ENCODE measurements at places on chromosomes 7 and 10.

DNA sequence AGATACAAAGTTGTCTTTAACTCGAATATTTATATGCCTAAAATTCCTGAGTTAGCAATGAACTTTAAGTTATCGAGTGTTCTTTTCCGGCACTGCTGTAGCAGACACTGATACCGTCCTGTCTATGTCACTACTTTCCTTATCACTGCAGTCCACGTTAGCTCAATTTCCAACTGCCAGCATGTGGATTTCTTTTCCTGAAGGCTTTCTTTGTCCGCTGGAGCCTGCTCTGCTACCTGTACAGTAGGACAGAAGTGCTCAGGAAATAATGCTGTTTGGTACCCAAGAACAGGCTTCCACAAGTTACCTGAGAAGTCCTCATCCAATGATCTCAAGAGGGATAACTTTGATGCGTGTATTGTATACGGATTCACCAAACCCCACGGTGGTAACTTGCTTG is 329.4 kb downstream of the NXPH1 start:
- no peak for DNase-seq

DNA sequence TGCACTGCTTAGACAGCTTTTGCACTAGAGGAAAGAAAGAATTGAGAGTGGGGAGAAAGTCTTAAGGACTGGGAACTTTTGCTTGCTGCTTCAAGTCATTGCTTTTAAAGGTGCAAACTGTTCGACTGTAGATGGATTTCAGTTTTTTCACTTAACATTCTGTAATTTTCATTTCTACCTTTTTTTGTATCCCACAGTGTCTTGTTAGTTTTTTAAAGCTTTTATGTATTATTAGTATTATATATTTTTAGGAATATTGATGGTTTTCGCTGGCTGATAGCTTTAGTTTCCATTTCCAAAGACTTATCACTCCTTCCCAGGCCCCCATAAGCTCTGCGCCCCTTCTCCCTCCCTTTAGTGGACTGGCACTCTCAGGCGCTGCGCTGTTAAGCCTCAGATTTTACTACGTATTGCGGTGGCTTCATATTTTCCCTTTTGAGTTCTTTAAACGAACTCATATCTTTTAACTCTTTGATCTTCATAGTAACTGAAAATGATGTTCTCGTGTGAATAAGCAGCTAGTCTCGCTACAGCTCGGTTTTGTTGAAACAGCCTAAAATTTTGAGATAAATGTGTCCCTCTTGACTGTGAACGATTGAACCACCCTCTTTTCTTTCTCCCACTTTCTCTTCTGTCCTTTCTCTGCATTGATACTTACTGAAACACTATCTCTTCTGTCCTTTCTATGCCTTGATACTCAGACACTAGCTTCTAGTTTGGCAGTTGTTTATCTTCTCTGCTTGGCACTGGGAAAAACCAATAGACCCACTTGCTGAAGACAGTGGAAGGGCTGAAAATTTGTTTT is 2.5 kb upstream of the ETV1 start:
- no peak for DNase-seq

- no peak for DNase-seq
Measured at GRCh38 chr7:143480501-143480900, 2.8 kb downstream of the TAS2R41 start.

DNA sequence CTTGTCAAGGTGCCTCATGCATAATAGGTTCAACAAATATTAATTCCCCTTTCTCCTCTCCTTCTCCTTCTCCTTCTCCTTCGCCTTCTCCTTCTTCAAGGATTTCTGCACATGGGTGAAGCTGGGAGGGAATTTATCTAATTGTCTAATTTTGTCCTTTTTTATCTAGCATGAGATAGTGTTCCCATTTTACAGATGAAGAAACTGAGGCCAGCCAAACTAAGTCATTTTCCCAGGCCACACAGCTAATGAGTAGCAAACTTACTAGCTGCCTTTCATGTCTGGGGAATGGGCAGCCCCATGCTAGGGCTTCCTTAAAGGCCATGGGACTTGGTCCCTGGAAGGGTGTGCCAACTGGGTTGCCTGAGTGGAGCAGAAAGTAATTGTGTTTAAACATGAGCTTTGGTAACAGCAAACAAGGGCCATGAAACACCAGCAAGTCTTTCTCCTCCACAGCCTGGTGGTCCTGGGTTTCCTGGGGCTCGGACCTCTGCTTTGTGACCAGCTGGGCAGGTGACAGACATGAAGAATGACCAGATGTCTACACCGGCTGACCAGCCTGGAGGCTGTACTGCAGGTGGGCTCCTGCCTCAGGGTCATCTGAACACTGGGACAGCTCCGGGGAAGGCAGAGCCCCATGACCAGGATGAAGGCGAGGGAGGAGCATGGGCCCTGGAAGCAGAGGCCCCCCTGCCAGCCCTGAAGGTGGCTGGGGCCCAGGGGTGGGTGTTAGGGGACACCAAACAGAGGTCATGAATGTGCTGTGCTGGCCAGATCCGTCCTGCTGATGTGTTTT is 138.0 kb downstream of the PTPN20 start:
- peak; percentile 76 for DNase-seq

- no peak for DNase-seq
Measured at GRCh38 chr10:4567637-4568036, 258.4 kb upstream of the AKR1E2 start.

DNA sequence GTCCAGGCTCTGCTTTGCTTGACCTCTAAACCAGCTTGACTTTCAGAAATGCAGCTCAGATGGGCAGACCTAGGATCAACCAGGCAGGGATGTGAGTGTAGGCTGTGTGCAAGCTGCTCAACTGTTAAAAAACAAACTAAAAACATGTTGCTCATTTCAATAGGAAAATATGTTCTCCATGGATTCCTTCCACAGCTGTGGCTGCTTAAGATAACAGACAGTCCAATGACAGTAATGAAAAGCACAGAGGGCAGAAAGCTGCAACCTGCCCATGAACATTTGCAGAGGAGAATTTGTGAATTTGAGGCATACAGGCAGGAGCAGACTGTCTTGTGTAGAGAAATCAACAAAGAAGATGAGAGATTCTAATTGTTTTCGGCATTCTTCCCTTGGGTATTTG is 534.2 kb downstream of the CCSER2 start:
- DNase-seq: no peak

DNA sequence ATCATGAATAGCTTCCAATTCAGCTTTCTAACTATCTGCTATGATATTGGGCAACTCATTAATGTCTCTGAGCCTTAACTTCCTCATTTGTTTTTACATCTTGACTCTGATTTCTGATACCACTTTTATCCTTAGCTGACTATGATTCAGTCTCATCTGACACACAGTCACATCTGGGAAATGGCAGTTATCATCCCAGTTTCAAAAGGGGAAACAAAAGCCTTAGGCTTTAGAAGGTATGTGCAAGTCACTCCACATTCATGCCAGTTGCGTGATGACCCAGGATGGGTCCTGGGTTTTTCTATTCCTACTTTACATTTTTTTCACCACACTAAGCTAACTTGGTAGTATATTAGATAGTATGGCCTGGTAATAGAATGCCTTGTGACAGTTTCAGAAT is 12.7 kb downstream of the SCIN start:
- no peak for DNase-seq

DNA sequence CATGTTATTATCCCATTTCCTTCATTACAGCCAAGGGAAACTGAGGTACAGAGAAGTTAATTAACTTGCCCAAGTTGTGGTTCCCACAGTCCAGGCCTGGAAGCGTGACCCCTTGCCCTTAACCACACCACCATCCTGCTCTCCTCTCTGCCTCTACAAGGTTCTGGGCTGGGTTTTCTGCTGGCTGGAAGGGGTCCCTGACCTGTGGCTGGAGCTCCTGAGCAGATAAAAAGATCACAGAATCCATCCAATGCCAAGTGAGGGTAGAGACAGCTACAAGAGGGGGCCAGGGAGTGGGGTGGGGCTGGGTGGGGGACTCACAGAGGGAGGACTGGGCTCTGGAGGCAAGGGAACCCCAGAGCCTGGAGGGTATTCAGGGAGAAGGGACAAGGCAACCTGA is 9.7 kb downstream of the ASB10 start:
- no peak for DNase-seq

GRCh38 chr7:2109936-2110609 is 122.7 kb downstream of the MAD1L1 start:
- DNase-seq: no peak

GRCh38 chr10:99461230-99461629 is 30.8 kb upstream of the GOT1 start:
- DNase-seq: no peak

DNA sequence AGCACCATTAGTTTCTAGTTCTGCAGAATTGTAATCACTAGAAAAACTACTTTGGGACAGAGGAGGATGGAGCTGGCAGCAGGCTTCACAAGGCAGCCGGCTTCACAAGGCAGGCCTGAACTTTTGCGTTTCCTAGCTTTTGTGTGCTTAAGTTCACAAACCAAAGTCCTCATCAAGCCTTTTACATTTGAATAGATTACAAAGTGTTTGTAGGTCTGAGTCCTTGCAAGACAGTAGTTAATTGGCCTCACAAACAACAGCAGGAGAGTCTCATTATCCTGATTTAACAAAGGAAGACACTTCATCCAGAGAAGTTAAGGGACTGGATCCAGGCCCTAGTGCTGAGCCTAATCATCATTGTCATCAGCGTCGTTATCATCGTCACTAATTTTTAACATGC is 147.8 kb upstream of the AUTS2 start:
- no peak for DNase-seq

GRCh38 chr7:139701908-139702307 is 75.9 kb downstream of the HIPK2 start:
- no peak for DNase-seq

GRCh38 chr10:112382515-112383235 is 8.8 kb downstream of the ACSL5 start:
- no peak for DNase-seq

- DNase-seq: no peak
Measured at GRCh38 chr7:37942934-37943610, 22.6 kb downstream of the EPDR1 start.

DNA sequence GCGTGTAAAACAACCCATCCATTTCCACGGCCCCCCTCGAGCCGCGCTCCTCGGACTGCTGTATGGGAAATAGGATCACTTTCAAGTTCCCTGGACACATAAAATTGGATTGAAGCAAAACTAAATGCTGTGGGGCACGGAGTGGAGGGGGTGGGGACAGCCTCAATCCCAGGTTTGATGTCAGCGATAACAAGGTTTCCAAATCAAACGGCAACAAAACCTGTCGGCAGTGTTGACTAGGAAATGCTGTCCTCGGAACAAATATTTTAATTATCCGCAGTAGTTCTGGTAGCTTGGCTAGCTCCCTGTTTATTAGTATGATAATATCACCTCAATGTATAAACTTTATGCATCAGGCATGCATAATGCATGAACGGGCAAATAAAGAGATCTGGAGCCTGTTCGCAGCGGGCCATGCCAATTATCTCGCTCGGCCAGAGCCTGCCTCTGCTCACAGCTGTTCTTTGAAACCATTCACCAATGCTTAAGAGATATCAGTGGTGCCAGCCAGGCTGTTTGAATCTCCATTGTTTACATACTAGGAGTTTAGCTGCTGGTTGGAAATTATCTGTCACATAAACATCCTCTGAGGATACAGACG is 161.1 kb downstream of the PAXIP1 start:
- DNase-seq: no peak

DNA sequence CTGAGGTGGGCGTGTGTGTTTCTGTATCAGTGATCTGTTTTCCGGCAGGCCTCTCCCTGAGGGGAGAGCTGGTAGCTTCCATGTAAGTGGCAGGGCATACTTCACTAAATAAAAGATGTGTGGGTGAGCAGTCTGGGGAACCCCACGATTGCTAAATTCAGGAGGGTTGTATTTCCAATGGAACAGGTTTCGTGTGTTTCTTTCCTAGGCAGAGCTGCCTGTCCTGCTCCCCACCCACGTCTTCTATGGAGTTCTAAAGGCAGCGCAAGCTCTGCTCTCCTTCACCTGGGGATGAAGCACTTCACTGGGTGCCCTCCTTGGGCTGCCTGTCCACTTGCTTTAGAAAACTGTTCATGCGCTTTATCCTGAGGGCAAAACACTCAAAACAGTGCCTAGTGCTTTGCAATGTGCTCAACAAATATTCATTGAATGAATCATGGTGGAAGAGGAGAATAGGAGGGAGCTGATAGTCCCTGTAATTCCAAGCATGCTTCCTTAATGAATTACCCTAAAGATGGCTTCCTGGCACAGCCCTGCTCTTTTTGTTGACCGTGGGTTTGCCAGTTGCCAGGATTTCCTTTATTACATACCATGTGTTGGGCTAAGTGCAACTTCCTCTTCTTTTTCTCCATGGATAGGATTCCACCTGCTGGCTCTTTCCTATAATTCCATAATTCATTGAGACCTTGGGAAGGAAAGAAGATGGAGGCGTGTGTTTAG is 50.6 kb upstream of the SRPK2 start:
- no peak for DNase-seq

GRCh38 chr10:70518695-70519094 is 40.1 kb downstream of the PALD1 start:
- DNase-seq: no peak

DNA sequence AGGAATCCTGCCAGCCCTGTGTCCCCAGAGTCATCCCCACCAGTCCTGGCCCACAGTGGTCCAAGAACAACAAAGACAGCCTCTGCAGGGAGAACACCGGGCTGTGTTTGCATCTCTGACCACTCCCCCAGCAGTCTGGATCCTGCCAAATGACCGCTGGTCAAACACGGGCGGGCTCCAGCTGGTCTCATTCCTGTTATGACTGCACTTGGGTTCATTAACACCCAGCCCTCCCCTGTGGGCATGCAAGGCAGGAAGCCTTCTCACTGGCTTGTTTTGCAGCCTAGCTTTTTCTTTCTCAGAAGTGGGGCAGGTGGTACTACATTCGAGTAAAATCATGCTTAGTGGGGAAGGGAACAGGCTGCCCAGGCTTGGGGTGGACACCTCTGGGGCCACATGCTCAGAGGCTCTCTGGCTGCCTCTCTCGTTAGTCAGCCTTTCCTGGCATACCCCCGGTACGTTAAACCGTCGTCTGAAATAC is 190.0 kb downstream of the PLXNA4 start:
- DNase-seq: no peak

- no peak for DNase-seq
Measured at GRCh38 chr7:10648289-10648688, 325.4 kb upstream of the PHF14 start.

DNA sequence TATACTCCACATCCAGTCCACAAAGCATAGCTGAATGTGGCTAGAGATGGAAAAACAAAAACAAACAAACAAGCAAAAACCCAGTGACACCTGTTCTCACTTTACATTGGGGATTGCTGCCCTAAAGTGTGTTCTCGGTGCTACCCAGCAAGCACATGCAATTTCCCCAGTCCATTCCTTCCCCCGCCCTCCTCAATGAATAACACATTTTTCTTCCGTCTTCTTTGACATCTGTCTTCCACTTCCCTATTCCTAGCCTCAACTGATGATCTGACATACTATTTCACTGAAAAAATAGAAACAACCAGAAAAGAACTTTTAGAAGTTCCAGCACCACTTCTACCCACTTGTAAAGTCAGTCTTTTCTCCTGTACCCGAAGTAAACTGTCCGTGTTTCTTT is 147.1 kb downstream of the MALRD1 start:
- no peak for DNase-seq

DNA sequence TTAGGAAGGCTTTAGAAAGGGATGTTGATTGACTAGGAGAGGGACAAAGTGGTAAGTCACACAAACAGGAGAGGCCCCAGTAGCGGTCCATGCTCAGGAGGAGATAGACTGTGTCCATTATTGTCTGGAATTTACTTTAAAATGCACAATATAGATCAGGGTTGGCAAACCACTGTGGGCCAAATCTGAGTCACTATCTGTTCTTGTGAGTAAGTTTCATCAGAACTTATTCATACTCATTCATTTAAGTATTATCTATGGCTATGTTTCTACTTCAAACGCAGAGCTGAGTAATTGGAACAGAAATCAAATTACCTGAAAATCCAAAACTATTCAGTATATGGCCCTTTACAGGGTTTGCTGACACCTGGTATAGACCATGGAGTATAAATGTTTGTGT is 166.5 kb downstream of the COL28A1 start:
- DNase-seq: no peak

All from vagina (tissue), 2 donors.